ENCODE measurements at places on chromosomes 1 and 21. TPM values are rescaled to one million over a fixed set of nuclear protein-coding genes. Genes with fewer than 3 reads are reported as not detected.

Gene HSPB7
- total RNA-seq: 36.2 TPM

Gene ZBTB8A
- 10.5 TPM for total RNA-seq

Gene CDC20
- 2.0 TPM for total RNA-seq

Gene TSPAN2
- 22.0 TPM for total RNA-seq

Gene LCE2C
- total RNA-seq: not detected

Gene MSTO1
- 80.0 TPM for total RNA-seq

Gene SH2D5
- 0.49 TPM for total RNA-seq

Gene PLA2G2D
- not detected for total RNA-seq

Gene CYP4B1
- 358 TPM for total RNA-seq

Gene CLEC20A
- not detected for total RNA-seq

Gene MYOC
- total RNA-seq: 0.75 TPM

Gene EYA3
- total RNA-seq: 31.6 TPM

DNA sequence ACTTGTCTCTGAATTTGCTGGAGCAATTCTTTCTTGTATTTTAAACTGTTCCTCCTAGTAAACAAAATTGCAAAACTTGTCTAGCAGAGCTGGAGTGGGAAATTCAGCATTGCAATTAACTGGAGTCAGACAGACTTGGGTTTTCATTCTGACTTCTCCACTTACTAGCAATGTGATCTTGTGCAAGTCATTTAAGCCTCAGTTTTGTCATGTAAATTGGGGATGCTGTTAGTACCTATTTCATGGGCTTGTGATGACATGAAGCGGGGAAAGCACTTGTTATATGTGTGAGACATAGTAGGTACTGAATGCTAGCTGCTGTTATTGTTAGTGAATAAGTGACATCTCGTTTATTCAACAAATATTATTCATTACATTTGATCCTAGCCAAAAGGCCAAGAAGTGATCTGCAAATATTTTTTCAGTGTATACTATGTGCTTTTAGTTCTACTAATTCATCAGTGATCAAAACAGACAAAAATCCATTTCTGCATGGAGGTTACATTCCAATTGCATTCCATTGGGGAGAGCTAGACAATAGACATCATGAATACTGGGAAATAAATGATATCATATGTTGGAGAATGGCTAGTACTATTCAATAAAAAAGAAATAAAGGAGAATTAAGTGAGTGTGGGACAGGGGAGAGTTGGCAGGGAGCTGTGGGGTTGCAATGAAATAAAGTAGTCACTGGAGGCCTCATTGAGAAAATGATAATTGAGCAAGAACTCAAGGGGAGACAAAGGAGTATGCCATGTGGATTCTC, 47.1 kb downstream of the CACHD1 start:
- no peak for DNase-seq

DNA sequence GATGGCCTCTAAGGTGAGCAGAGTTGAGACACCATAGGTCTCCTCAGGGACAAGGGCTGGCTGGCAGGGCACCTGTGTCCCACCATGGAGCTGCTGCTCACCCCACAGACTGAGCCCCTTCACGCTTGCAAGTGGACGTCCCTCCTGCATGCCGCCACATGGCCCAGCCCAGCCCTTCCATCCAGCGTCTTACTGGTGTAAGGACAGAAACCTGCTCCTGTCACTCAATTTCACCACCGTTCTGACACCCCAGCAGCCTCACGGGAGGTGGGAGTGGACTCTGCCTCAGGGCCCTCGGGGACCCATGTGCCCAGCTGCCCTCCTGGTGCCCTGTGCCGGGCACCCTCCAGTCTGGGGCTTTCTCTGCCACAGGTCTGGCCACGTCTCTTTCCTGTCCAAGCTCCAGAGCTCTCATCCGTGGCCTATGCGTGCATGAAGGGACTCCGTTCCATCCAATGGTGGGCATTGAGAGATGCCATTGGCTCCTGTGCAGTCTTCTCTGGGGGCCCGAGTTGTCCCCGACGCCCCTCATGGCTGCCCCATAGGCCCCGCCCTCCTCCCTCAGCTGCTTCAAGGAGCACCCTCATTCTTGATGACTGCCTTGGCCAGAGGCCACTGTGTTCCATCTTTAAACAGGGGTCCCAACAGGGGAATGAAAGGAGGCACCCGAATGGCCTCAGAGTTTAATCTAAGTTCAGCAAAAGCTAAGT, 42.6 kb upstream of the COL6A1 start:
- DNase-seq: no peak

- peak; percentile 23 for DNase-seq
Measured at GRCh38 chr1:7408771-7409150, 362.3 kb upstream of the VAMP3 start.

DNA sequence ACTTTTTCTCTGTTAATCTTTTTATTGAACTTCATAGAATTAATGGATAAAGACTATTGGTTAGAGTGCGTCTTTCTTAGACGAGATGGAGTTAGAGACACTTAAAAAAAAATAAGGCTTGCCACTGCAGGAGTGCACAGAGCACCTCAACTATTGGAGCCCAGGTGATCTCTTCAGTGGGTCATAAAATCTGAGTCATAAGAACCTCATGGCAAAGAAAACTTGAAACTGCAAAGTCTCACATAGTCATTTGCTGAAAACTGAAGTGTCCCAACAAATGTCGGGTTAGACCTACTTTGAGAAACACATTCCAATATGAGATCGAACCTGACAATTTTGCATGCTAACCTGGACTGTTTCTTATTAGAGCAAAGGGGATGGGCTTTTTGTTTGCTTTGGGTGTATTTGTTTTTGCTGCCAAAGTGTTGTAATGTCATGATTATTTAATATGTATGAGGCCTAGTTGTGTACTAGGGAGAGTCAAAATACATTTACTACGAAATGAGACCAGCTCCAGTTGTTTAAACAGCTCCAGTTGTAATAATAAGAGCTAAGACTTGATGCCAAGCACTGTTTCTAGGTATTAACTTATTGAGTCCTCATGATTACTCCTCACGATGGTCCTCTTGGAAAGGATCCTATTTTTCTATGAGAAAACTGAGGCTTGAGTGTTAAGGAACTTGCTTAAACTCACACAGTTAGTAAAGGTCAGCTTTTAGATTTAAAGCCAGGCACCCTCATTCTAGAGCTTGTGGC, 65.1 kb downstream of the DDR2 start:
- no peak for DNase-seq

DNA sequence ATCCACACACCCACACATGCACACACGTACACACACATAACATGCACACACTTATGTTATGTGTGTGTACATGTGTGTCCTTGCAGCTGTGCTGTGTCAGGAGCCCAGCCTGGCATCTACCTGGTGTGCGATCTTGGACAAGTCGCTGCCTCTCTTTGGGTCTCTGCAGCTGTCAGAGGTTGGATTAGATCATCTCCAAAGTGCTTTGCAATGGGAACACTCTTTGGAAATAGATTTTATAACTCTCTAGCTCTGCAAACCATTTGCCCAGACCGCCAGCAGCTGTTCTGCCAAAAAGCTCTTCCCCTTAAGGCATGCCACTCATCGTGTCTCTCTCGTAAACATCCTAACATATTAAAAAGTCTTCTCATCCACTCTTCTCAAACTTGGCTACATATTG, 4.7 kb downstream of the PKP1 start:
- DNase-seq: no peak

DNA sequence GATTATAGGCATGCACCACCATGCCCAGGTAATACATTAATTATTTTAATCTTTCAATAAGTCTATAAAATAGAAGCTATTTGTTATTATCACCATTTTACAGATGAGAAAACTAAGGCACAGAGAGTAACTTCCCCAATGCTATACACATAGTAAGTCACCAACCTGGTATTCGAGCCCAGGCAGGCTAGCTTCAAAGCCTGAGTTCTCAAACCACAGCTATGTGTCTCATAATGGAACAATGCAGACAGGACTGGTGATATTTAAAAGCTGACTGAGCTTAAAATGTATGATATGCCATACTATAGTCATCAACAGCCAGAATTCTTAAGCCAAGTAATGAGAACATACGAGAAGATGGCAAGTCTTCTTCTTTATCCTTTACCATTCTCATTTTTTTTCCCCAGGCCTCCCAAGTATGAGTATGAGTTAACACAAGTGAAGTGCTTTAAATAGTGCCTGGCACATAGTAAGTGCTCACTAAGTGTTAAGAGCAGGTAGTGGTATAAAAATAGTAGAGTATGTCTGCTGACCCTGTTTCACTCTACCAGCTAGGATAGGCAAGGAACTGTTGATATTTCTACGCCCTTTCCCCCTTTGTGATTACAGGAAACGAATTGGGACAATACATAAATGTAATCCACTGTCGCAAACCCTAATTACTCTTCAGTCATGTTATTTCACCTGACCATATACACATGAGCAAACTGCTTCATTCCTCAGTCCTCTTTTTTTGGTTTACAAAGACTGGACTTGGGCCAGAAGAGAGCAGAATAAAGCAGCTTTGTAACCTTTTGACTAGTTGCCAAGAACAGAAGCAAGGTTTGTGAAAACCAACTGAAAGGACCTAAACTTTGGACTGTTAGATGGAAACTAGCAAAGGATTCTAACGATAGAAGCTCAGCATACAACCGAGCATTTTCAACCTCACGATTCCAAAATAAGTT, 9.5 kb downstream of the EYA3 start:
- no peak for DNase-seq

- no peak for DNase-seq
Measured at GRCh38 chr1:160942926-160943325, 11.7 kb downstream of the ITLN2 start.

DNA sequence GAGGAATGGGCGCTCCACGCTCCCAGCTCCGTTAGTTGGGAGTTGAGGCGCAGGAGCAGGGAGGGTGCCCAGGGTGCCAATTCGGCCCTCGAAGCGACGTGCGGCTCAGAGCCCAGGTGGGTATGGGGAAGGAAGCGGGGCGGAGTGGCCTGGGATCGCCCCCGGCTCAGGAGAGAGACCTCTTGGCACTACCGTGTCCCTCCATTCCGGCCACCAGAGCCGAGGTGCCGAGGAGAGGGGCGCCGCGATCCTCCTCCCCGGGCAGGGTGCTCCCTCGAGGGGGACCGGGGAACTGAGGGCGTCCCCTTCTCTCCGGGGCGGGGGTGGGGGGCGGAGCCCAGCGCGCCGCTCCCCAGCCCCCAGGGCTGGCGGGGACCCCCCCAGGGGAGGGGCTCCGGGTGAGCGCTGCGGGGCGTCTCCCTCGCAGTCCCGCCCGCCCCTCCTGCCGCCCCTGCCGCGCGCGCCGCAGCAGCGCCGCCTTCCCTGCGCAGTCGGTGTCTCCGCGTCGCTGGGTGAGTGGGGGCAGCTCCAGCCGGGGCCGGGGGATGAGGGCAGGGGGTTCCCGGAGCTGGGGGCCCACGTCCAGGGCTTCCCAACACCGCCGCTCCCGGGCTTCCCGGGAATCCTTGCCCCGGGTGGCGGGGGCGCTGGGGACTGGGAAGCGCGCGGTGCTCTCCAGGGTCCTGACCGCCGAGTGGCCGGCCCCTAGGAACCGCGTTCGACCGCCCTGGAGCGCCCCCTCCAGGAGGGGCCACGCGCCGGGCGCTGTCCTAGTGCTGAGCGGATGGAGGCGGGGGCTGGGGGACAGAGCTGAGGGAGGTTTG, at the start of gene HPCA:
Gene HPCA (plus strand): TSS at position 488 of the 824 bp plus-strand sequence. CDS start 2,408 bp downstream, outside the sequence.
- DNase-seq: no peak

GRCh38 chr21:33109574-33110339, 39.8 kb downstream of the OLIG1 start:
- DNase-seq: no peak

- no peak for DNase-seq
Measured at GRCh38 chr1:231338270-231339128, at the start of gene SPRTN. Gene SPRTN, plus strand, starts transcription at chr1:231338293. Its CDS starts 91 bp downstream, at chr1:231338384.

- DNase-seq: no peak
Measured at GRCh38 chr1:4045397-4046010, 145.4 kb upstream of the C1orf174 start.

DNA sequence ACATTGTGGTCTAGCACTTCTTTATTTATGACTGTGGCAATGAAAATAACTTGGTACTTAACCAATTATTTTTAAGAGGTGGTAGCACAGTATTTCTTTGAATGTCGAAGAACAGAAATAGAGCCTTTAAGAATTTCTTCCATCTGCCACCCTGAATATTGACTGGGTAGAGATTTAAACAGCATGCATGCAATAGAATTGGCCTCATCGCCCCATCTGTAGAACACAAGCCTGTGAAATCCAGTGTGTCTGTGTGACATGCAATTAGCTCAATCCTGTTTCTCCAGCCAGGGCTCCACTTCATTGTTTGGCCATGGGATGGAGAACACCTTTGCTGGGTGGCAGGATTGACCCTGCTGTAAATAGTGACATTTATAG, 17.1 kb upstream of the KLHDC8A start:
- no peak for DNase-seq

GRCh38 chr1:220527908-220528678, at the start of gene MARK1:
Gene MARK1, plus strand, starts transcription at chr1:220528136. Its CDS starts 687 bp downstream, at chr1:220528823.
- peak; percentile 81 for DNase-seq

GRCh38 chr1:67407498-67407897, 22.7 kb downstream of the SERBP1 start:
- DNase-seq: no peak

DNA sequence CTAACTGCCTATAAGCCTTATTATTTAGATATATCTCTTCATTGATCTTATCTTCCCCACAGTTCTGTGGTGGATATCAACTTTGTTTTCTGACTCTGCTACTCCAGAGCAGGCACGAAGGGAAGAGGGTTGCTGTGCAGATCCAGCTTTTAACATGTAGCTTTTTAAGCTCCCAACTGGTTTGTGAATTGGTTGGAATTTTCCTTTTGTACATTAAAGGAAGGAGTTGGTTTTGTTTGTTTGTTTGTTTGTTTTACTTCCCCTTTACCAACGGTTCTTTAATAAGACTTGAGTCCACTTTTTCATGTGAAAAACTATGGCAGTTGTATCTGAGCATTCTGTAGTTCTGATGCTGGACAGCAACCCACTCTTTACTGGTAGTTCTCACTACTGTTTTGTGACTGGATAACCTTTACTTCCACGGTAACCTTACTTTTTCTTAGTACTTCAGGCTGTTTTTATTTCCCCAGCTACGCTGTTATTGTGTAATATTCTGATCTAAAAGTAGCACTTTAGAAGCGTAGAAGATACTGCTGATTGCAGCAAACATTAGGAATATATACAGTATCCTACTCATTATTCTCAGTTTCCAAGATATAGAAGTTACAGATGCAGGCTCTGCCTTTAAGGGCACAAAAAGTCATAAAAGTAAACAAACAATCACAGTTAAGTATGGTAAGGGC, 1.6 kb downstream of the GNPAT start:
- no peak for DNase-seq

- DNase-seq: no peak
Measured at GRCh38 chr1:11342621-11343032, 69.6 kb downstream of the UBIAD1 start.

DNA sequence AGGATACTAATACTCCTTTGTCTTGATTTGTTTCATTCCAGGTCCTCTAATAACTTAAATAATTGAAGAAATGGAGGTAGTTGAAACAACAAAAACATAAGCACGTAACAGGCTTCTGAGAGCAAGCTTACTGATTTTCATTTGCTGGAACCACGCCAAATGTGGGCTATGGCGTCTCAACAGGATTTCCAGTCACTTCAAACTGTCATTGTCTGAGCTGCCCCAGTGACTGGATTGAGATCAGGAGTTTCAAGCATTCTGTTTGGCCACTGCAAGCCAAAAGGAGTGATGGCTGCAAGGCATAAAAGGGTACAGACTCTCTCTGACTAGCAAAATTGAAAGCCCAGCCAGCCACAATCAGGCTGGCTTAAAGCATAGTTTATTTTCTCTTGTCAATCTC, 289.9 kb downstream of the DPYD start:
- no peak for DNase-seq

GRCh38 chr1:153430561-153430960, 14.2 kb downstream of the S100A7A start:
- DNase-seq: no peak

GRCh38 chr1:177020851-177021589, 143.5 kb downstream of the ASTN1 start:
- DNase-seq: no peak

- no peak for DNase-seq
Measured at GRCh38 chr1:230012093-230012393, 55.0 kb upstream of the GALNT2 start.

- no peak for DNase-seq
Measured at GRCh38 chr1:159088050-159088449, 11.5 kb upstream of the AIM2 start.
